DMS53 (cell line): ENCODE measurements at places on chromosomes 7 and 10.

GRCh38 chr7:90621125-90621746 lies 25.1 kb downstream of the CDK14 start:
- no peak for DNase-seq

DNA sequence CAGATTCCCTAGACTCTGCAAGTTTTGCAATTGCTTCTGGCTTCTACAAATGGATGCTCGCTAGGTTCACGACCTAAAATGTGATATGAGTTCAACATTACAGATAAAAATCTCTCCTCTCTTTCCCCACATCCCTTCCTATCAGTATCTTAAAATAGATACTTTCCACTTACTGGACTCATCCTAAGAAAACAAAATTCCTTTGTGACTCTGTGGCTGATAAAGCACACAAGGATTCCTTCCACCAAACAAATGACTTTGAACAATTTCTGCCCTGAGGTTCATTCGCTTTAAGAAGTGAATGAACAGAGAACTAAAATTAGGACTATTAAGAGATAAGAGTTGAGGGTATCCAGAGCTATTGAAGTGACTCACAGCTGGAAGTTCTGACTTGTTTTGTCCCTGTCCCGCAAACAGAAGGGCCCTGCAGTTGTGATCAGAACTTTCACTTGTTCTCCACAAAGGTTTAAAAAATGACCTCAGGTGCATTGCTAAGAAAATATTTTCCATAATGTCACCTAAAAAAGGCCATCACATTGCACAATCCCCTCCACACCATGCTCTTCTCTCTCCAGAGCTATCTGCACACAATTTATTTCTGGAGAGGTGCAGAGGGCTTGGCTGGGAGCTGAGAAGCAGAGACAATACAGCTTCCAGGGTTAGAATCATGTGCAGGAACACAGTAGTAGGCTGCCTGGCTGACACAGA lies 96.1 kb downstream of the PIP4K2A start:
- DNase-seq = no peak

DNA sequence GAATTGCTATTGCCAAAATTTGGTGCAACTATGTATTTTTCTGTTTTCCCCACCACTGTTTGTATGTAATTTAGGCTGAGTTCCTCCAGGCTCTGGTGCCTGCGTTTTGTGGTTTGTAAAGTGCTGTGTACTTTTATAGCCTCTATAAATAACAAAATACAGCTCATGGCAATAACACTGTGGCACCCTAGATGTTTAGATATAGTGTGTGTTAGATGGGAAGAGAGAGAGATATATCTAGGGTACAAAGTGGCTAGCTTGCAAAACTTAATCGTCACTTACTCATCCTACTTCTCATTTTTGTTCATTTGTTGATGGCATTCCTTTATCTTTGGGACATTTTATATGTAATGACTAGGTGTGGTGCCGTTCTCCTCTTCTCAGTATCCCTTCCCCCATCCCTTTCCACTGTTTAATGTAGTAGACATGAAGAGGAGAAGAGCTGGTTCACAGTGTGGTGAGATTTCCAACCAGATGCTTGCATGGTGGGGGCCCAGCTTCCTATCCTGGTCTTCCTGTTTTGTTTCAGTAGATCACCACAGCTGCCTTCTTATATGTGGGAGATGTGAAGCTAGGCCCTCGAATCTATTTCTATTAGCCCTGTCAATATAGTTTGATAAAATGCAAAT lies 115.0 kb downstream of the SND1 start:
- no peak for DNase-seq

DNA sequence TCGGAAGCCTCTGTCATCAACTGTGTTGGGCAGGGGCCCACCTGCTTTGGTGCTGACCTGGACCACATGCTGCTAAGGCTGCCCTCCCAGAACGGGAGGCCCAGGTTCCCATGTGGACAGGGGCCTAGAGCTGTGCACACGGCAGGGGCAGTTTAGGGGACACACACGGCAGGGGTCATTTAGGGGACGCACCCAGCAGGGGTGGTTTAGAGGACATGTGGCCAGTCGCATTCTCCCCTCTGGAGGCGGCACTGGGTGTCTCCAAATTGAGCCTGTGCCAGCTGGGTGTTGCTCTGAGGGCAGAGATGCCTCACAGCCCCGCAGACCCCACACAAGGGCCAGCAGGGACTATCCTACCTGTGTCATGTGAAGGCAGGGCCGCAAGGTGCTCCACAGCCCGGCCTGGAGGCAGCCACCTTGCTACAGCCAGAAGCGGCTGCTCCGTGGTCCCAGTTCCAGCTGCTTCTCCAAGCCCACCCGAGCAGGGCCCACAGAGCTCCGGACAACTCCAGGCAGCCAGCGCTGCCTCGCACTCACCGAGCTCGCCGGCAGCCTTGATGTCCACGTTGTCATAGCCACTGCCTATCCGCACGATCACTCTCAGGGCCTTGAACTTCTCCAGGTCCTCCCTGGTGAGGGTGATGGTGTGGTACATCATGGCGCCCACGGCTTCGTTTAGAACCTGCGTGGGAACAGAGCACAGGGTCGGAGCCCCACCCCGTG lies 60.7 kb downstream of the ZRANB1 start:
- no peak for DNase-seq

GRCh38 chr7:117427258-117427701 lies at the start of gene ASZ1:
ASZ1 (minus strand) TSS chr7:117427493; CDS start chr7:117427460, 33 bp downstream.
- DNase-seq = no peak

- DNase-seq = no peak
Measured at GRCh38 chr7:105178177-105178576, 164.2 kb downstream of the KMT2E start.

DNA sequence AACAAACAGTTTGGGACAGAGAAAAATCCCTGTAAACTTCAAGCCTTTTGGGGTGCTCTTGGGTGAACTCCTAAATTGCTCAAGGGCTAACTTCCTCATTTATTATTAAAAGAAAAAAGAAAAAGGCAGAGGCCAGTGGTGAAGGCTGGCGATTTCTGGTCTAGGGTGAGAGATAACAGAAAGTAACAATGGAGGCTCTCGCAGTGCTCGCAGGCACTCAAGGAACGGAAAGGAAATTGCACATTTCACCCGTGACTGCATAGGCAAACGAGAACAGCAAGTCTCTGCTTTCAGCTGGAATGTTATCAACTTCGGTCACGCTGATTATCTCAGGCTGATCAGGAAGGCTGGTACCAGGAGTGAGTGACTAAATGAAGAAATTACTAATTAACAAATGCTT lies 70.7 kb downstream of the PRKAG2 start:
- no peak for DNase-seq

DNA sequence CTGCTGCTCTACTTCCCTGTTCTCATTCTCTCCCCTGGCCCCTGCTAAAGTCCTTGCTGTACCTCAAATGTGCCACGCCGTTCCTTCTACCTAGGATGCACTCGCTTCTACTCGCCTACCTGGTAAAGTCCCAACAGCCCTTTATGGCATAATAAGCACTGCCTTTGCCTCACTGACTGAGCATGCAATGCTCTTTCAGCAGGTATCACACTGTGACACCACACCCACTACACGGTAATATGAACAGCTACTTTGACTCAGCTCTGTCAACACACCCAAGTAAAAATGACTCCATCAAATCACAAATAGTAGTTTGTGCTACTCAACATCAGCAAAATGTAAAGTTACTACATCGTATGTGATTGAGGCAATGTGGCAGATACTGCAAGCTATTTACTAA lies 37.6 kb downstream of the FAM204A start:
- no peak for DNase-seq

- no peak for DNase-seq
Measured at GRCh38 chr7:156088115-156088514, 275.9 kb upstream of the SHH start.

- DNase-seq = no peak
Measured at GRCh38 chr7:2596464-2597272, 35.1 kb upstream of the TTYH3 start.

- DNase-seq = no peak
Measured at GRCh38 chr7:36966039-36966438, 241.7 kb upstream of the AOAH start.

DNA sequence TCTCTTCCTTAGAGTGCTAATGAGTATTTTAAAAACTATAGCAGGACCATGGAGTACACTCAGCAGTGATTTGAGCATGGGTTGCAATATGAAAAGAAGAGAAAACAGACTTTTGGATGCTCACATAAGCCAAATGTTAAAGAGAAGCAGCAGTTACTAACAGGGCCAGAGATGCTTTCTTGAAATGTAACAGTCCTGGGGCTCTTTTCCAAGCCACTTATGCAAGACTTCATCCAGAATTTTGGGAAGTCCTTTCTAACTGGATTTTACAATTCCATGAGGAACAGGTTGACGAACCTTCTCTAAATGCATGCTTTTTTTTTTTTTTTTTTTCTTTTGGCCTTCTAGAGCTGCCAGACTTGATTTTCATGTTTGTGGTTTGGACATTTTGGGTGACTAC lies 282.0 kb downstream of the SEC23IP start:
- DNase-seq = no peak
